RPMI7951 (cell line): ENCODE measurements at places on chromosomes 1 and 21. TPM values are rescaled to one million over a fixed set of nuclear protein-coding genes. Genes with fewer than 3 reads are reported as not detected.

The KCNQ4 gene
- total RNA-seq = not detected in 2 replicates

GRCh38 chr1:34478515-34479076 lies 276.3 kb upstream of the GJB5 start:
- no peak for DNase-seq

DNA sequence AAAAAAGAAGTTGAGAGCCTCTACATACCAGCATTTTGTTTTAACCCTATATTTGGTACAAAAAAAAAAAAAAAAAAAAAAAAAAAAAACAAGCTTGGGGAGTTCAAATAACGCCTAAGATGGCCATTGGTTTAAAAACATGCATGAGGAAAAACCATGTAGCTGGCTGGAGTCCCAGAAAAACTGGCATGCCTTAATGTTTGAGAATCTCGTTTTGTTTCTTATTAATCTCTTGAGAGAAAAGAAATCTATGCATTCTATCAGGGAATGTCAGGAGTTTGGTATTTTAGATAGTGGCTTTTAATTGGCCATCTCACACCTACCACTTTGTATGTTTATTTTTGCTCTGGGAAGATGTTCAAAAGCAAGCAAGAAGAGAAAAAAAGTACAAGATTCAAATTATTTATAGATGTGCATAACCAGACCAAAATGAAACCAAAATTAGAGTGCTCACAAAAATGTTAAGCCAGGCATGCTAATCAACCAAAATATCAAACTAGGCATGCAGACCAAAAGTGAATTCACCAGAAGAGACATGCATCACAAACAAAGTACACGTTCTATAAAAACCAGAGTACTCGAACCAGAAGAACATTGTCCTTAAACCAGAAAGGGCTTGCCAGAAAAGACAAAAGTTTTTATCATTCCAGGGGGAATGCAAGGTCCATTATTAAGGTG lies 156.6 kb downstream of the AK5 start:
- peak; percentile 85 for DNase-seq

- no peak for DNase-seq
Observed at GRCh38 chr21:36377391-36377842, 7.8 kb upstream of the CHAF1B start.

DNA sequence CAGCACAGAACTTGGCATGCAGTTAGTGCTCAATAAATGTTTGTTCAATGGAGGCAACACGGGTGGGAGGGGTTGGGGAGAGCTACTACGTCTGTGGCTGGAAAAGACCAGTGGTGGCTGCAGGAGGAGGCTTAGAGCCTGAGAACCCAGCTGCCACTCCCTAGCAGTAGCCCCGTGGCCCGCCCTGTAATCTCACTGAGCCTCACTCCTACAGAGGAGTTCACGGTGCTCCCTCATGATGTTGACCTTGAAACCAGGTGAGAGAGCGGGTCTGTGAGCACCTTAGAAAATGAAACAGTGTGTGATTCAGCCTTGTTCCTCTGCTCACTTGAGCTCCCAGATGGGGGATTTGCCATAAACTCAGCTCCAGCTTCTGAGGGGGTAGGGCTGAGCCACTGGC lies 299.6 kb downstream of the NPHP4 start:
- no peak for DNase-seq
